ENCODE measurements at places on chromosomes 2 and 18. TPM values are rescaled to one million over a fixed set of nuclear protein-coding genes. Genes with fewer than 3 reads are reported as not detected.

SULT1C4 gene
- not detected for total RNA-seq

DUSP19 gene
- 14.1 TPM for total RNA-seq

CAVIN2 gene
- 15.0 TPM for total RNA-seq

ACMSD gene
- total RNA-seq = not detected

DNA sequence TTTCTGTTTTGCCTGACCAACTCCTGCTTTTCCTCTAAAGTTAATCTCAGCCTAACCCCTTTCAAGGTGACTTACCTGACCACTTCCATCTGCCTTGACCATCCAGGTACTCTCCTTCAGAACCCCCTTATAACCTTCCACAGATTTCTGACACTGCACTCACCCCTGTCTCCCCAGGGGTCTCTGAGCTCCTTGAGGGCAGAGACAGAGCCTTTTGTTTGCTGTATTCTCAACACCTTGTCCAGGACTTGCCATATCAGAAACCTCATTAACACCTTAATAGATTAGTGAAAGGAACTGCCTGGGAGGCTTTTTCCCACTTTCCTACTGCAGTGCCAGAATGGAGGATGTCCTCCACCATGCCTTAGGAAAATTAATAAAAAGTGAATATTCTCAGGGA is 119.7 kb upstream of the SERPINE2 start:
- DNase-seq = no peak

DIPK1C gene
- total RNA-seq = not detected

NT5C1B gene
- total RNA-seq = not detected

CHMP1B gene
- 41.8 TPM for total RNA-seq

C2orf80 gene
- not detected for total RNA-seq

GRCh38 chr18:4293337-4293736 is 161.8 kb downstream of the DLGAP1 start:
- DNase-seq = no peak

DNA sequence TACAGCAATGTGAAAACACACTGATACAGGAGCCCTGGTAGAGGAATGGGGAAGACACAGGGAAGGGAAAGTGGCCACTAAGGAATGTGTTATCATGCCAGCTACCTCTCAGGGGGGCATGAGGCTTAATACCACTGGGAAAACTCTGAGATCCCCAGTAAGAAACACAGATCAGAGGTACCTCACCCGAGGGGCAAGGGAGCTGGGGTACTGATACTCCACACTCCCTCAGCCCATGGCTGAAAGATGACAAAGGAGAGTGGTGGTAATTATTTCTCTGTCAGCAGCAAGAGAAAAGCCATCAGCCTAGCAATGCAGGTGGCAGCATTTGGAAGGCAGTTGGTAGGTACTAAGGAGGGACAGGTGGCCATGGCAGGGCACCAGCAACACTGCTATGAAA is 434.8 kb downstream of the NBAS start:
- no peak for DNase-seq

DNA sequence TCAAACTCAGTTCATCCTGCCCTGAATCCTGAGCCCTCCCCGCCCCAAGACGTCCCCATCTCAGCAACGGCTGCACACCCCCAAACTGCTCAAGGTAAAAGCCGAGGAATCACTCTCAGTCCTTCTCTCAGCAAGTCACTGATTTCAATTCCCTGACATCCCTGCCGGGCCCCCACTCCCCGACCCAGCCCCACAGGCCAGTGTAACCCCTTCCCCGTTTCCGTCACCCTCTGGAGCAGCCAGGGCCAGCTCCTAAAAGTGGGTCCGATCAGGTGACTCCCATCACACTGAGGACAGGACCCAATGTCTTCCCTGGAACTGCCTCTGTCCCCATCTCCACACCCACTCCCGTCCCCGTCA is 20.5 kb downstream of the SNORC start:
- DNase-seq = no peak

DNA sequence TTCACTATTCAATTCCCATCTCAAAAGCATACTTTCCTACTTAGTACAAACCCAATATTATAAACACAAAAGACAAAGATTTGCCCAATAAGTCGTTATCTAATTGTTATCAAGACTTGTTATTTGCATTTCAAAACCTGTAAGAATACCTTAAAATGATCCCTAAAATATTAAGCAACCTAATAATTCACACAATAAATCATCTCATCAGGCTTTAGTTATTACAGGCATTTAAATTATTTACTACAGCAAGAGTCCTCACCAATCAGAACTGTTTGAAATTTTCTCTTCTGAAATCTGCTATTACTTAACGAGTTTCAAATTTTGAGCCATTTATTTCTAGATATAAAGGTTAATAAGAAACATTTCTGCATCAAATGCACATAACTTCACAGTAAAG is 1.6 kb downstream of the CCDC88A start:
- no peak for DNase-seq

SERPINB10 gene
- total RNA-seq = not detected

- no peak for DNase-seq
These were observed 48.1 kb downstream of the ATOH8 start for GRCh38 chr2:85801871-85802270.

GRCh38 chr2:137879121-137879520 is 85.2 kb upstream of the HNMT start:
- DNase-seq = no peak
